Left cardiac atrium (tissue), 4 donors: ENCODE measurements at places on chromosomes 16 and 17. TPM values are rescaled to one million over a fixed set of nuclear protein-coding genes. Genes with fewer than 3 reads are reported as not detected.

Gene FBXO39
- total RNA-seq: 0.34 TPM

Gene NOL3
- total RNA-seq: 58.6 TPM

Gene IL17C
- total RNA-seq: not detected

Gene ASPA
- 3.1 TPM for total RNA-seq

Gene PLLP
- total RNA-seq: 5.0 TPM

Gene CCDC154
- 1.1 TPM for total RNA-seq

Gene KRTAP16-1
- total RNA-seq: not detected

Gene DRC3
- 2.0 TPM for total RNA-seq

GRCh38 chr17:4635823-4636375 lies 5.6 kb downstream of the ALOX15 start:
- DNase-seq: no peak

GRCh38 chr17:47295874-47296255 lies 27.9 kb upstream of the EFCAB13 start:
- DNase-seq: no peak

- DNase-seq: no peak
Observed at GRCh38 chr17:44053125-44053872, 13.2 kb downstream of the LSM12 start.

GRCh38 chr16:88772871-88773811 lies 11.9 kb downstream of the PIEZO1 start:
- DNase-seq: peak; percentile 68

DNA sequence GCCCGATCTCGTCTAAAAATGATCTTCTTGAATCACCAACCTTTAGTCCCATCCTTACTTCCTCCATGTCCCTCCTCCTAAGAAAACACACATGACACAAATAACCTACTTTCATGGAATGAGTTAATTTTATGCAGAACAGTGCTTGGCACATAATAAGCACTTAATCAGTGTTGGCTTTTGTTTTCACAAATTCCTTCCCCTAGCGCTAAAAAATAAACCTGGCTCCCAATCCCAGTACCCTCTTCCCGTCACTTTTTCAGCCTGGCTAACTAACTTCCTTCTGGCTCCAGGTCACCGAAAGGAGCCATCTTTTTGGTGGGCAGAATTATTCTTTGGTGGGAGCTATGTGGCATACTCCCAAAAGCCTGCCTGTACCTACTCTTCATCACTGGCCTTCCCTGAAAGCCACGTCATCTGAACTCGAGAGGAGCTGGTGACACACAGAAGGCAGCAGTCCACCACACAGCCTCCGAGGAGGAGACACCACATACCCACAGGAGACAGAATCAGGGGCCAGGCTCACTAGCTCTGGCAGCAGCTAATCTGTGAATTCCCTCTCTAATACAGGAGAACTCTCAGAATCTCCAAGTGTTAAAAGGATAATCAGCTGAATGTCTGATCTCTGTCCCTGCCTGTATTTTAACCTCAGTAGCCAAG lies 114.5 kb downstream of the SMG6 start:
- peak; percentile 45 for DNase-seq

- DNase-seq: no peak
Observed at GRCh38 chr16:20271893-20272292, 55.4 kb downstream of the GP2 start.

DNA sequence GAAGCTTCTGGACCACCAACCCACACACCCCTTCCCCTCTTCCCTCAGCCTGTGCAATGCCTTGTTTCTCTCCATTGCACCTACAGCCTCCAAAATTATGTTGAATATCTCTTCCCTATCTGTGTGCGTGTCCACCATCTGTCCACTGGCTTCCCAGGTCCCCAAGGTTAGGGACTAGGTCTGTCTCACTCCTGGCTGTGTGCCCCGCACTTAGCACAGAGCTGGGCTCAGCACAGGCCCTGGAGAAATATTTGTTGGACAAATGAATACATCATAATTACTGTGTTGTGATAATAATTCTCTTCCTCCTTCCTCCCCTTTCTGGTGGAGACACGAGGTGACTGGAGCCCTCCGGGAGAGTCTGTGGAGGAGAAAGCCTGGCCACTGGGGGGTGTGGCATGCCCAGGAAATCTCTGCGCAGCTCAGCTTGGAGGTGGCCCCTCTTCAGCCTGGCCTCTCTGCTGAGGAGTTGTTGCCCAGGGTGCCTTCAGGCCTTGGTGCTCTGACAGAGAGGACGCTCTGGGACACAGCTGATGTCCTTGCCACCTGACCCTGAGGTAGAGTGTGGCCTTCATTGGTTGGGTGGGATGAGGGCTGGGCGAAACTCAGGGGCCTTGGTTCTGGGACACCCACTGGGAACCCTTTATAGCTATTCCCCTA lies 3.3 kb upstream of the BRD7 start:
- no peak for DNase-seq

DNA sequence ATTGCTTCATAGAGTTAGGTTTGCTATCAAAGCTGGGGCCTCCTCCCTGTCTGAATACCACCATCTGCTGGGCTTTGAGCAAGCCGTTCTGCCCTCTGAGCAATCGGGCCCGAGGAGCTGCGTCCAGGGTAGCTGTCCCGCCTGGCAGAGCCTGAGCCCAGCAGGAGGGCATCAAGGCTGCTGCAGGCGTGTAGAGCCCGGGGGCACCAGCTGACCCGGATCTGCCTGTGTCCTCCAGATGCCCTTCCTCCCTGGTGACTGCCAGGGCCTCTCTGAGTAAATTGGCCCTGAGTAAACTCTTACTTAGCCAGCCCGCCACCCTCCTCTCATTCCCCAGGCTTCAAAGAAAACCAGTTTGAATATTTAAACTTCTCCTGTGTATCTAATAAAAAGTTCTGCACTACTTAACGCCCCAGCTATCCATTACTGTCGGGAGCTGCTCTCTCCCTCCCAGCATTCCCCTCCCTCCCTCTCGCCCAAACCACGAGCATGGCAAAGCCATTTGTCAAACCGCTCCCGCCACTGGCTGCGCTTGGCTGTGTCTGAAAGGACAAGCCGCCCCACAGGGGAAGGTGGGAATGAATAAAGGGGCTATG lies 16.4 kb downstream of the CDK5RAP3 start:
- no peak for DNase-seq

GRCh38 chr17:38436386-38436785 lies 8.1 kb downstream of the ARHGAP23 start:
- DNase-seq: no peak

- no peak for DNase-seq
Observed at GRCh38 chr17:3744014-3744413, 20.3 kb downstream of the HASPIN start.

DNA sequence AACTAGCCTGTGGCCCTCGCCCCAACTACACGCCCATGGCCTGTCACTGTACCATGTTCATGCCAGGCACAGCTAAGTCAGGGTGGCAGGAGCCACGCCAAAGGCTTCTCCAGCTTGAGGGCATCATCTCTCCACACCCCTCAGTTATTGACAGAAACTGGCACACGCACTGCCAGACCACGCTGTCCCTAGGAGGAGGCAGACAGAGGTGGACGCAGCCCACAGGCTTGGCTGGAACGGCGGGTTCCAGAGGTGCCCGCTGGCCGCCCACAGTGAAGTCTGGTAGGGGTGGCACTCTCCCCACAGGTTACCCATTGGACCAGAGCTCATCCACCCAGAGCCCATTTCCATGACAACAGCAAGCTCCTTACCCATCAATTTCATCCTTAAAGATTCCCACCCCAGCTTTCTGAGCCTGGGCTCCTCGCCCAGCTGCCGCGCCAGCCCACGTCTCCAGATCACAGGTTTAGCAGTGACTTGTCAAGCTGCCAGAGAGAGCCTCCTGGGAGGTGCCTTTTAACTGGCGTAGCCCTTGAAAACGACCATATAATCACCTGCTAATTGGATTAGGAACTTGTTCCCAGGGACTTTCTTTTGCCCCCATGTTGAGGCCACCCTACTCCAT lies 27.9 kb downstream of the RPRML start:
- DNase-seq: no peak

DNA sequence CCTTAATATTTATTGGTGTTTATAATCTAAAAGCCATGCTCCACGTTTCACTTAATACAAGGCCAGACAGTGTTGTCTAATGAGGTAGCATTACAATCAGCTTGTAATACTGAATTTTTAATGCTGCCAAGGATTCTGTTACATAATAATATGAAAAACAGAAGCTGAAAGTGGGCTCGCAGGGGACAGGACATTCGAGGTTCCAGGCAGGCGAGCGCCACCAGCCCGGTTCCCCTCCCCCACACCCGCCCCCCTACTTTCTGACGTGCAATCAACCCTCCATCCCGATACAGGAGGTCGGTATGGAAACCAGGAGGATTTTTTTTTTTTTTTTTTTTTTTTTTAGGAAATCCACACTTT lies 6.2 kb upstream of the ZFHX3 start:
- DNase-seq: no peak

GRCh38 chr17:42463976-42464400 lies 5.3 kb downstream of the ATP6V0A1 start:
- DNase-seq: no peak

- DNase-seq: no peak
Observed at GRCh38 chr17:43578404-43578698, 32.2 kb upstream of the ETV4 start.

- DNase-seq: peak; percentile 94
Observed at GRCh38 chr17:38749223-38750043, 1.3 kb upstream of the PCGF2 start.

DNA sequence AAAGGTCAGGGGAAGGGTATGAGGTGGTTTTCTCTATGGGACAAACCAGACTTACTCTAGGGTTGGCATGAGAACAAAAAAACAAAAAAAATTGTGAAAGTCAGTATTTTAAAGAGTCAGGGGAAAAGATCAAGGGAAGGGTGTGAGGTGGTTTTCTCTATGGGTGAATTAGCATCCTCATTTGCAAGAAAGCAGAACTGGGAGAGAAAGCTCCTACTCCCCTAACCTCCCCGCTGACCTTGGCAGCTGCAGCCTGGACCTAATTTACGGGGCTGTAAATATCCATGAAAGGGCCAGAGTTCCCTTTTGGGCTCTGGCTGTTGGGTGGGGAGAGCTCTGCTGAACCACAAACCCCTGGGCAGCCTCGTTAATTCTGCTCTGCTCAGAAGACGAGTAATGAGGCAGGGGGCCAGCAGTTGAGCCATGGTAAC lies 10.6 kb downstream of the RHBDL3 start:
- no peak for DNase-seq

GRCh38 chr16:27202923-27203506 lies 311 bp upstream of the KDM8 start:
- DNase-seq: peak; percentile 95

GRCh38 chr16:1098266-1098991 lies 2.4 kb upstream of the C1QTNF8 start:
- DNase-seq: no peak

DNA sequence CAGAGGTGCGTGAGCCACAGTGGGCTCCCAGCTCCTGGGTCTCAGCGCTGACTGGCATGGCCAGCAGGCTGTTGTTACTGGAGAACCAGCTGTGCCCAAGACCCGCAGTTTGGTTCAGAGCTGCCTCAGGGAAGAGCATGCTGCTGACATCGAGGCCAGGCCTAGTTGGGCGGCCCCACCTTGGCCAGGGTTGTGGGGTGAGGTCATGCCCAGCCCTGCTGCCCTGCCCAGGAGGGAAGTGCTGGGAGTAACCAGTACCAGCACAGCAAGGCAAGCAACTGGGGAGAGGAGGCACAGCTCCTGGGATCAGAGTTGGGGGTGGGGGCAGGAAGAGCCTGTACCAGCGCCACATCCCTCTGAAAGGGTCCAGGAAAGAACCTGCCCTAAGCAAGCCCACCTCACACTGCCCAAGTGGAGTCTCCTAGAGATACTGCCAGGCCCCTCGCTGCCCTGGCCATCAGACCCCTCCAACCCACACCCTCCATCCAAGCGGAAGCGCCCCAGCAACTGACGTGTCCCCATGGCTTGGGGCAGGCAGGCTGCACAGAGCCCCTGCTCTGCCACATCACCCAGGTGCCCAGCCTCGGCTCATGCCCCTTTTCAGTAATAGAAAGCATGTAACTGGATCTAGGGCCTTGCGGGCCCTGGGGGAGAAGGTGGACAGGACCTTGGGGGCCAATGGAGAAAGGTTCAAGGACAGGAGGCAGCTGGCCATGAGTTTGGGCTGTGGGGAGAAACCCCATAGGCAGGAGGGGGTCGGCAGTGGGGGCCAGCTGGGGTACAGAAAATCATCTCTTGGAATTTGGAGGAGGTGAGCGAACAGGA lies 990 bp downstream of the DOK4 start:
- no peak for DNase-seq

- DNase-seq: no peak
Observed at GRCh38 chr17:32558997-32559650, 72.3 kb downstream of the CDK5R1 start.

- no peak for DNase-seq
Observed at GRCh38 chr16:78205506-78205905, 106.1 kb downstream of the WWOX start.

GRCh38 chr17:55710410-55710809 lies 12.3 kb downstream of the TMEM100 start:
- DNase-seq: no peak

DNA sequence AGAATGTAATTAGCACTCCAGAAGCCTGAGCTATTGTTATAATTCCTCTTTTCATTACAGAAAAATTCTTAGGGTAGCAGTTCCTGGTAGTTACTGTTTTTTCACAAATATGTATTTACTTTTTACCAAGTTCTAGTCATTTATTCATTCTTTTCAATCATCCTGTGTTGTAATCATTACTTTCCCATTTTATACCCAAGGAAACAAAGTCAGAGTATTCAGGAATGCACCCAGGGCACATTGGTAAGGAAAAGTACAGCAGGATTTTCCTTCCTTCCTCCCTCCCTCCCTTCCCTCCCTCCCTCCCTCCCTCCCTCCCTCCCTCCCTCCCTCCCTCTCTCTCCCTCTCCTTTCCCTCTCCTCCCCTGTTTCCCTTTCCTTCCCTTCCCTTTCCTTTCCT lies 115.9 kb upstream of the RBFOX1 start:
- DNase-seq: no peak

GRCh38 chr17:48558057-48558830 lies 13.3 kb upstream of the HOXB2 start:
- DNase-seq: no peak

DNA sequence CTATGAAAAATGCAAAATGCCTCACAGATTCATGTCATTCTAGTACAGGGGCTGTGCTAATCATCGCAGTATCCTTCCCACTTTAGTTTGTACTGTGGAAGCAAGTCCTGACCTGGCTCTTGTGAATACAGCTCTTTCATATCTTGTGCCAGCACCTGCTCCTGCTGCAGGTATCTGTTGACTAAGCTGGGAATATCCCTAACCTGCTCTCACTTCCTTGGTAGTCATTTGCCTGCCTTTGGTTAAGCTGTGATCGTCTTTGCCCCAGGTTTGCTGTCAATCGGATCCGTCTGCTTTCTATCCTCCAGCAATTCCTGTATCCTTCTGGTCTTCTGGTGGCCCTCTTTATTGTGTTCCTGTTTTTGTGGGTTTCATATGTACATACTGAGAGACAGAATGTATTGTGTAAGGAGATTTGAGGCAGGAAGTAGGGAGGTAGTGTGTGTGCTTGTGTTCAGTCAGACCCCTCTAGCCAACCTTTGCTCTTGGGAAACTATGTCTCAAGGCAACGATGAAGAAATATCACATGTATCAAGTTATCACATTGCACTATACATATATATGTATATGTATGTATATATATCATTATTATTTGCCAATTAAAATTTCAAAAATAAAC lies 7.7 kb upstream of the GINS3 start:
- no peak for DNase-seq
